GM06990 (cell line): ENCODE measurements at places on chromosomes 4 and X.

- DNase-seq, result no peak
These were observed 249.0 kb upstream of the MAB21L2 start for GRCh38 chr4:150332961-150333360.

- no peak for DNase-seq
These were observed 84.9 kb downstream of the SPCS3 start for GRCh38 chr4:176404621-176405020.

- no peak for DNase-seq
These were observed 11.2 kb downstream of the USP9X start for GRCh38 chrX:41096339-41096955.

DNA sequence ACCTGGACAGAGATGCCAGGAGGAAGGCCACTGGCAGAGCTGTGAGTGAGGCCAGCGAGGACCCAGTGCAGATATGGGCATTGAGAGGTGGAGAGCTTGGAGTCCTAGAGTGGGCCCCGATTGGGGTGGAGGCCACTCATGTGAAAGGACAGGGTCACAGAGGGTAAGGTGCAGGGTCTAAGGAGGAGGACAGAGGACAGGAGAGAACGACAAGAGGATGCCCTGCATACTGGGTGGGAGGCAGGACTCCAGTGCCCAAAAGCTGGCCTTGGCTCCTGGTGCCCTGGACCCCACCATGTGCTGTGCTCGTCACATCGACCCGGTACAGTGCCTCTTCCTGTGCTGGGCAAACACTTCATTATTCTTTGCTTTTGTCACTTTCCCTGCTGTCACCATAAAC, 66.7 kb downstream of the NAT8L start:
- DNase-seq, result no peak

GRCh38 chr4:86744570-86744969, 104.6 kb downstream of the SLC10A6 start:
- no peak for DNase-seq

- DNase-seq, result no peak
These were observed 51.4 kb downstream of the CPZ start for GRCh38 chr4:8643986-8644385.

GRCh38 chr4:41154010-41154813, 60.1 kb downstream of the APBB2 start:
- DNase-seq, result no peak

DNA sequence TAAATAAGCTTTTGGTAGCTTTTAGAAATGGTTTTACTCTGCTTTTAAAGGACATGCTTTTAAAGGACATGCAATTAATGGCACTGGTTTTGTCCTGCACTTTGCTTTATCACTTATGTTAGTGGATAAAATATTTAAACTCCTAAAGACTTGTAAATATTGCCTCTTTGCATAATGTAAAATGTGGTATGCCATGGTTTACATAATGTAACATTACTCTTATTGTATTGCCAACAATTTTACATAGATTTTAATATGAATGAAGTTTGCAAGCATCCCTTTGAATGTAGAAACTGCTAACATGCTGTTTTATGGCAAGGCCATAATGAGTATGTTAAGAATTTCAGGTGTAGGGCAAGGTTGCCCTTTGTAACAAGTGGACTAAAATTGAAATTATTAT, 118.4 kb downstream of the CHIC1 start:
- DNase-seq, result no peak

- no peak for DNase-seq
These were observed 100.9 kb downstream of the FHDC1 start for GRCh38 chr4:153036931-153037482.

DNA sequence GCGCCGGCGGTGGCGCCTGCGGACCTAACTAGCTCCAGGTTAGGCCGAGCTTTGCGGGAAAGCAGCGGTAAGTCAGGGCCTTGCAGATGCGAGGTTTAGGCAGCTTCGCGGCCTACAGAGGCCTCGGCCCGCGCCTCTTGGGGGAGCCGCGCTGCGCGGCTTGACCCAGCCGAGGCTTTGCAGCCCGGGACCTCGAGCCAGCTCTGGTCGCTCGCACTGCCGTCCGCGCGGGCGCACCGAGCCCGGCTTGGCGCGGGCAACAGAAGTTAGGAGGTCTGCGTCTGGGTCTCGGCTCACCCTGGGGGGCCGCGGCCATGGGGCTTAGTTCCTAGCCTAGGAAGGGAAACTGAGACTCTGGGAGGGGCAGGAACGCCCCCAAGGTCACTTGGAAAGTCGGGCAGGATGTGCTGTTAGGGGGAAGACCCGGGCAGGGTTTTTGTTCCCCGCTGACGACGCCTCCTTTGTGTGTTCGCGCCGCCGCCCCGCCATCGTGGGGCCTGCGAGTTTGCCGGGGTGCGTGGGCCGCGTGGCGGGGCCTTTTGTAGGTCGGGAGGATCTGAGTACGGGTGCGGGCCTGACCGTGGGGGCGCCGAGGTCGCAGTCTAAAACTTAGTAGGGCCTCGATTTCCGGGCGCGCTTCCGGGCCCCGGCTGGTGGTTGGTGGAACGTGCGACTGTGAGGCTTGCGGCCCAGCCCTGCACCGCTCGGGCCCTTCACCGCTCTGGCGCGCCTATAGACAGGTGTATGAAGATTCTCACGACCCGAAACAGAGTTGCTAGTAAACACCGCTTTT, 482 bp downstream of the RNF4 start:
- peak; percentile 85 for DNase-seq

DNA sequence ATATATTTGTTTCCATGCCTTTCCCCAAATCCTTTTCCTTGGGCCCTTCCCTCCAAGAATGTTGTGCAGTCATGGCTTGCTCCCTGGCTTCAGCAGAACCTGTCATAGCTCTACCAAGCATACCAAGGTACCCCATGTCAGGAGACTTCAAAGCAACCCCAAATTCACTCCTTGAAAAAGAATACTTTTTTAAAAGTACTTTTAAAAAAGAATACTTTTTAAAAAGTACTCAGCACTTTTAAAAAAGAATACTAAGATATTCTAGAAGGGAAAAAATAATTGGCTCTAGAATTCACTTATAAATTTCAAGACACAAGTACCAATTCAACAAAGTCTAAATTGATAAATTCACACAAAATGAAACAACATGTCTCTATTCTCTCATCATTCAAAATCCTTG, 76.0 kb downstream of the NR3C2 start:
- DNase-seq, result no peak

DNA sequence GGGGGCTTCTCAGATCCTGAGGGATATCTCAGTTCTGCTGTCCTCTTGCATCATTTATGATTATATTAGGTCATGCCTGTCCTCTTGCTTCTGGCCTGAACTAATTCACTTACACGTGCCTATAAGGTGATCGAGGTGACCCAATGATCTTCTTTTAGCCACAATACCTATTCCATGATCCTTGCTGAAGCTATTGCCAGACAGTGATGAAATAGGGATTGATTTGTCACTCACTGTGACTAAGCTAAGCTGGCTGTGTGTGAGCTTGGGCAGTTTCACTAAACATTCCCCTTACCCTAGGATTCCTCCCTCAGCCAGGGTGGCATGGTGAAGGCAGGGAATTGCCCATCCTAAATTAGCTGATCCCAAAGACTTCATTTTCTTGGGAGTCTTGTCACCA, 19.0 kb downstream of the HADH start:
- no peak for DNase-seq

GRCh38 chr4:20544645-20545044, 155.6 kb upstream of the PACRGL start:
- DNase-seq, result peak; percentile 1

- DNase-seq, result no peak
These were observed 57.5 kb upstream of the GC start for GRCh38 chr4:71841336-71841735.

DNA sequence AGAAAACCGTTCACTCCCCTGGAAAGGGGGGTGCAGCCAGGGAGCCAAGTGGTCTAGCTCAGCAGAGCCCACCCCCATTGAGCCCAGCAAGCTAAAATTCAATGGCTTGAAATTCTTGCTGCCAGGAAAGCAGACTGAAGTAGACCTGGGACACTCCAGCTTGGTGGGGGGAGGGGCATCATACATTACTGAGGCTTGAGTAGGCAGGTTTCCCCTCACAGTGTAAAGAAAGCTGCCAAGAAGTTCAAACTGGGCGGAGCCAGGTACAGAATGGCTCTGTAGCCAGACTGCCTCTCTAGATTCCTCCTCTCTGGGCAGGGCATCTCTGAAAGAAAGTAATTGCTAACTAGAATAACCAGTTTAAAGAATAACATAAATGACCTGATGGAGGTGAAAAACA, 372.3 kb upstream of the F9 start:
- no peak for DNase-seq

GRCh38 chr4:93788712-93789111, 39.8 kb upstream of the ATOH1 start:
- no peak for DNase-seq

GRCh38 chr4:2412534-2412884, 5.9 kb downstream of the ZFYVE28 start:
- DNase-seq, result no peak

GRCh38 chr4:119082661-119083060, 53.0 kb upstream of the MYOZ2 start:
- no peak for DNase-seq

GRCh38 chr4:148514041-148514440, 71.8 kb upstream of the NR3C2 start:
- no peak for DNase-seq

GRCh38 chr4:147994076-147994475, 262.2 kb downstream of the ARHGAP10 start:
- no peak for DNase-seq

GRCh38 chrX:123731987-123732669, 724 bp downstream of the THOC2 start:
- peak; percentile 35 for DNase-seq

- DNase-seq, result no peak
These were observed 36.8 kb upstream of the REST start for GRCh38 chr4:56870946-56871345.

DNA sequence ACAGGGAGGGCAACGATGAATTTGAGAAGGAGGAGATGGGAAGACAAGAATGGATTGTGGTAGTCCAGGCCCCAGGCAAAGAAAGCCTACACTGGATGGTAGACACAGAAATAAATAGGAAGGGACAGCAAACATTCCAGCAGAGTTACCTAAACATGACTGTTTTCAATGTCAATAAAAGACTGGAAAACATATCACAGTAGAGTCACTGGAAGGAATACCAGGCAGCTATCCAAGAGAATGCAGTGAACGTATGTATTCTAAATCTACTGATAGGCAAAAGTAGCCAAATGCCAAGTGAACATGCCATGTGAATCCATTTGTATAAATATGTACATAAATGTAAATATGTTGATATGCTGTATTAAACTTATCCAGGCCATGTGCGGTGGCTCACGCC, 183.0 kb downstream of the PALLD start:
- DNase-seq, result no peak

DNA sequence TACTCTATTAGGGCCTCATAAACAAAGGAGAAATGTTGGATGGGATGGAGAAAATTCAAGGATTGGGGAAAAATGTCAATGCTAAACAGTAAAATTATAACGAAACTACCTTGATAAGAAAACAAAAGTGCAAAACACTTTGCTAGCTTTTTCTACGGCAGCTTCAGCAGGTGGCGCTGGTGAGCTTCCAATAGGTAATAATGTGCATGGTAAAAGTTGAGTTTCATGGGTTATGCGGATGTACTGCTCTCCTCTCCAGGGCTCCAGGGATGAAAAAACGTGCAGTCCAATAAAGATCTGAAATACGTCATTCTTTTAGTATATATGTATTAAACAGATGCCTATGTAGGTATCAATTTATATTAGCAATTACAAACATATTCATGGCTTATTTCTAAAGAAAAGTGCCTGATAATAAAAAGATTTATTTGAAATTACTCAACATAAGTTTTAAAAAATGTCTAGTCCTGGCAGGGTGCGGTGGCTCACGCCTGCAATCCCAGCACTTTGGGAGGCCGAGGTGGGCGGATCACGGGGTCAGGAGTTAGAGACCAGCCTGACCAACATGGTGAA, 239.6 kb downstream of the GRXCR1 start:
- peak; percentile 18 for DNase-seq

- DNase-seq, result no peak
These were observed 64.6 kb downstream of the KDM6A start for GRCh38 chrX:44937606-44938005.

DNA sequence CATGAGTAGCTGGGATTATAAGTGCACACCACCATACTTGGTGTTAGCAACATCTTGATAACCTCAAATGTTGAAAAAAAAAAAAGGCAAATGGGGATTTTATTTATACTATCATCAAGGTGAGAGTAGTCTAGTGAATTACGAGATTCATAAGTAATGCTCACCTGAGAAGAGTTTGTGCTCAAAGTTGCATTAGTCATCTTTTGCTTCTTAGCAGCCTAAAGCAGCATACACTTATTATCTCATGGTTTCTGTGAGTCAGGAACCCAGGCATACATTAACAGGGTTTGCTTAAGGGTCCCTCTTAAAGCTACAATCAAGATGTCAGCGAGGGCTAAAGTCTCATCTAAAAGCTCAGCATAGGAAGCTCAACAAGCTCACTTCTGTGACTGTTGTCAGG, 8.2 kb upstream of the EXOSC9 start:
- no peak for DNase-seq
